ENCODE measurements at places on chromosomes 4 and X. TPM values are rescaled to one million over a fixed set of nuclear protein-coding genes. Genes with fewer than 3 reads are reported as not detected.

- no peaks in the 10 kb centered on the region for H3K27me3 ChIP-seq
- no peaks in the 10 kb centered on the region for H3K4me1 ChIP-seq
- no peak overlapping the region for H3K27ac ChIP-seq
- no peaks in the 10 kb centered on the region for H3K36me3 ChIP-seq
- no peak for DNase-seq
Measured at GRCh38 chr4:105014234-105014633, 132.4 kb upstream of the TET2 start.

- H3K27me3 ChIP-seq = peaks cover 23% of the 10 kb centered on the region
- DNase-seq = no peak
- no peaks in the 10 kb centered on the region for H3K4me1 ChIP-seq
- no peaks in the 10 kb centered on the region for H3K36me3 ChIP-seq
- H3K27ac ChIP-seq = no peak overlapping the region
- H3K4me3 ChIP-seq = no peak overlapping the region
Measured at GRCh38 chrX:66163447-66163846, 600 bp upstream of the HEPH start.

- H3K27me3 ChIP-seq = peaks cover 61% of the 10 kb centered on the region
- no peak overlapping the region for H3K4me3 ChIP-seq
- no peaks in the 10 kb centered on the region for H3K36me3 ChIP-seq
- H3K27ac ChIP-seq = no peak overlapping the region
Measured at GRCh38 chrX:108235986-108236385, 144.4 kb downstream of the ATG4A start.

GRCh38 chr4:40003986-40004385 lies 26.3 kb upstream of the PDS5A start:
- H3K36me3 ChIP-seq = no peaks in the 10 kb centered on the region
- no peak for DNase-seq
- no peaks in the 10 kb centered on the region for H3K4me1 ChIP-seq
- no peak overlapping the region for H3K27ac ChIP-seq
- H3K4me3 ChIP-seq = no peak overlapping the region

The TRIM61 gene
- 0.96 TPM for total RNA-seq

The UNC5C gene
- 6.2 TPM for total RNA-seq

DNA sequence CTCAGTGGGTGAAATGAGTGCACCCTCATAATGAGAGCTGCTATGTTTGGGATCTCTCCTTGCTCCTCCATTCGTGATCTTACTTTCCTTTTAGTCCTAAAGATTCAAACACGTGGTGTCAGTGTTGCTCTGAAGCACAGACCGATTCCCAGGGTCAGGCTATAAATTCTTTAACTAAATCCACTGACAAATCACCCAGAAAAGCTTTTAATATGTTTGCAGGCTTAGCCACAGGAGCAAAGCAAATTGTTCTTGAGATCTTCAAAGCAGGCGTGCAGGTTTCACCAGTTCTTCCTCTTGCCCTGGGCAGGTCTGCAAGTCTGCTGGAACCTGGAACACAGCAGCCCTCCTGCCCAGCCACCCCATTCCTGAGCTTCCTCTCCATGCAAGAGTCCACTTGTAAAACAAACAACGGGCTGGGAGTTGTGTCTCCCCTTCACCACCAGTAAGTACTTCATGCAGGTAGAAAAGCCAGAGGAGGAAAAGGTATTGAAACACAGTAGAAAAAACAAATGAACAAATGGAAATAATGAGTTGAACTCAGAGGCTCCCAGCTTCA lies 70.1 kb upstream of the ENPP6 start:
- no peaks in the 10 kb centered on the region for H3K4me1 ChIP-seq
- peak overlapping the region; percentile 75 for H3K27ac ChIP-seq
- H3K36me3 ChIP-seq = no peaks in the 10 kb centered on the region
- H3K4me3 ChIP-seq = no peak overlapping the region

- no peak for DNase-seq
- H3K4me3 ChIP-seq = no peak overlapping the region
- no peaks in the 10 kb centered on the region for H3K27me3 ChIP-seq
- no peak overlapping the region for H3K27ac ChIP-seq
- H3K36me3 ChIP-seq = no peaks in the 10 kb centered on the region
Measured at GRCh38 chr4:159152181-159152580, 49.3 kb downstream of the RAPGEF2 start.

DNA sequence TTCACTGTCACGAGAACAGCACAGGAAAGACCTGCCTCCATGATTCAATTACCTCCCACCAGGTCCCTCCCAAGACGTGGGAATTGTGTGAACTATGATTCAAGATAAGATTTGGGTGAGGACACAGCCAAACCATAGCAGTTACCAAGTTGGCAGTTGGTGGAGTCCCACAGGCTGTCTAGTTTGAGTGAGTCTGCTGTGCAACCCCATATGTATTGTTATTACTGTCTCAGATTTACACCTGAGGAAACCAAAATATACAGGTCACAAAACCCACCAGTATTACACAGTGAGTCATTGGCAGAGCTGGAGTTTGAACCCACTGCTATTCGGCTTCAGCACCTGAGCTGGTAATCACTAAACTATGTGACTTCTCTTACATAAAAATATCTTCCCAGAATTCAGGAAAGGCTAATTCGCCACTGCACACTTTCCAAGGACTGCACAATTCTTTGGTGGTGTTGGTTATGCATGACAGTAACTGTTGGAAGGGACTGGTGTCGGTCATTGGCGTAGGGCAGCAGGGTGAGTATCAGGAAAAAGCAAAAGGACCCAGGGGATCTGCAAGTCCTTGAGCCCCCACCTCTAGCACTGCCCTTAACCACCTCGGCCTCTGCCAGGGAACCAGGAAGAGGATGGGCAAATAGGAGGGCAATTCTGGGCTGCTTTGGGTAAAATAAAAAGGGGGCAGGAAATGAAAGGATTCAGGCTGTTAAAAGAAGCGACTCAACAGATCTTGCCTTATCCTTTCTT lies 110.1 kb downstream of the USP46 start:
- DNase-seq = no peak
- no peaks in the 10 kb centered on the region for H3K27me3 ChIP-seq

- no peak overlapping the region for H3K27ac ChIP-seq
- H3K27me3 ChIP-seq = no peaks in the 10 kb centered on the region
- H3K36me3 ChIP-seq = no peaks in the 10 kb centered on the region
- no peak for DNase-seq
- no peak overlapping the region for H3K4me3 ChIP-seq
Measured at GRCh38 chrX:70030301-70030767, 19.4 kb downstream of the AWAT2 start.

- no peaks in the 10 kb centered on the region for H3K27me3 ChIP-seq
- DNase-seq = no peak
- H3K27ac ChIP-seq = no peak overlapping the region
Measured at GRCh38 chr4:21757248-21757647, 191.3 kb downstream of the KCNIP4 start.

DNA sequence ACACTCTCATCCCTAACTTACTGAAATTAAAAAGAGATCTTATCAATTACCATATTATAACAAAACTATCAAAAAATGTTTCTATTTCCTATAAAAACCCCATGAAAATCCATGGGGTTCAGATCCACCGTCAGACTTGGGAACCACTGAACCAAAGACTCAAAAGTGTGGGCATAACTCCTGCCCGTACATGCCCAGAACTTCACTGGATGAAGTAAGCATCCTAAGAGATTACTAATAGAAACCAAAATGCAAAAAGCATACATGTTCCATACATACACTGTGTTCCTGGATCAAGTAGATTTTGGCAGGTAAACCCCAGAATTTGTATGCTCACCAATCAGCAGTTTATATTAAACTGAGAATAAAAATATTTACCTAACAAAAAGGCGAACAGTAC lies 66.1 kb downstream of the PRSS12 start:
- H3K4me3 ChIP-seq = no peak overlapping the region
- no peaks in the 10 kb centered on the region for H3K36me3 ChIP-seq
- H3K4me1 ChIP-seq = no peaks in the 10 kb centered on the region
- no peak overlapping the region for H3K27ac ChIP-seq

DNA sequence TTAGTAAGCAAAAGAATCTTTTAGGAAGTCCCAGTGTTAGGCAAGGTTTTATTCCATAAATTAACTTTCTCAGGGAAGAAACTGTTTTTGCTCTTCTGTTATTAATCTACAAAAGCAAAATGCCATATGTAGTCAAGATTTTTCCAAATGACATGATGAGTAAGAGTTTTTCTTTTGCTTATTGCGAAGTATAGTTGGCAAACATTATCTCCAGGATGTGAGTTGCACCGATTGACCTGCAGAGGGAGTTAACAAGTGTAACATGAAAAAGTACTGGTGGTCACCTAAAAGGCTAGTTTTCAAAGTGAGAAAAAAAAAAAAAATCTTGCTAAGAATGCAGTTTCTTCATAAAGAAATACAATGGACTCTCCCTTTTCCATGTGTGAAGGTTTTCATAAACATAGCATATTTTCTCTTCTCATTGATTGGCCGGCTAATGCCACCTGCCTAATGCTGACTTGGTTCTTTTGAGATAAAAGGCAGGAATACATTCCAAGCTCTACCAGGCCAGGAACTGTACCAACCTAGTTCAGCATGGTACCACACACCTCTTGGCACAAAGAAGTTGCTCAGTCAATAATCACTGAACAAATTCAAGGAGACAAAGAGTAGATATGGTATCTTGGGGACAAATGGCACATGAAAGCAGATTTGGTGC lies 100.2 kb downstream of the LNX1 start:
- no peaks in the 10 kb centered on the region for H3K4me1 ChIP-seq
- H3K4me3 ChIP-seq = no peak overlapping the region
- no peaks in the 10 kb centered on the region for H3K27me3 ChIP-seq
- H3K36me3 ChIP-seq = no peaks in the 10 kb centered on the region
- DNase-seq = peak; percentile 38

DNA sequence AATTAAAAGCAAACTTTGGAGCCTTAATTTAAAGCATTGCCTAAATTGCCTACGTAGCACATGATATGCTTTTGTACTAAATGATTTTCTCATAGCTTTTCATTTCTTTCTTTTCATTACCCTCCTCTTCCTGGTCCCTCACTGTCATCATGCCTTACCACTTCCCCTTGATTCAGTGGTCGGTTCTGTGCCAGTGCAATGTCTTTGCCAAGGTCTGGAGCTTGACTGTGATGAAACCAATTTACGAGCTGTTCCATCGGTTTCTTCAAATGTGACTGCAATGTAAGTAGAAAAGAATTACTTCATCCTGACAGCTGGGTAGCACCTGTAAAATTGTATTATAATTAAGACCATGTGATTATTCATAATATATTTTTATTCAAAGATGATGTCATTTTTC lies 72.5 kb downstream of the C4orf46 start:
- H3K27ac ChIP-seq = no peak overlapping the region
- no peaks in the 10 kb centered on the region for H3K36me3 ChIP-seq
- no peaks in the 10 kb centered on the region for H3K27me3 ChIP-seq
- H3K4me1 ChIP-seq = no peaks in the 10 kb centered on the region

DNA sequence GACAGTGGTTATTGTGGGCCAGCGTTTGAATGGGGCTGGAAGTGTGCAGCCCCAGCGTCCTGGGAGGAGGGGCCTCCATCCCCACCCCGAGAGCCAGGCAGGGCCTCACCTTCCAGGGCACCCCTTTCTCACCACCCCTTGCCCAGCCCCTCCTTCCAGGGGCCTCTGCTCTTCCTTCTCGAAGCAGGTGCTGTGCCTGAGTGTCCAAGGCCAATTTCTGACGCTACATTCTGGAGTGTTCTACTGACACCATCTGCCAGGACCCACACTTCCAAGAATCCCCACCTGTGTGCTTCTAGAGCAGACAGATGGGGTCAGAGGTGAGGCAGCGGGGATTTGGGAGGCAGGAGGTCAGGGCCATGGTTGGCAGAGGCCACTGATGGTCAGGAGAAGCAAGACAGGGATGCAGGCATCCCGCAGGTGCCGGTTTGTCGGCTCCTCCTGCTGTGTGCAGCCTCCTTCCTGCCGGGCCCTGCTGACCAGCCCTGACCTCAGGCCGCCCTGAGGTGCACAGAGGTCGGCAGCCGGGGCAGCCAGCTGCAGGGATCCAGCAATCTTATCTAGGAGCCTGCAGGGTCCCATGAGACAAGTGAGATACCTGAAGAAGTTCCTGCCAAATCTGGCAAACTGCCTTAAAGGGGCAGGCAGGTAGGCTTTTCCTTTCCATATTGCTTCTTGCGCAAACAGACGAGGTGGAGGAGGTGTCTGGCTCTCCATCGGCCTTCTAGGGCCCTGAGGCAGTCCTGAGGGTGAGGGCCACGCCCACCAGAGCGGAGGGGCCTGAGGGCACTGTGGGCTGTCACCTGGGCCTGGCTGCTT lies 18.8 kb downstream of the MSANTD1 start:
- no peak for DNase-seq
- H3K27me3 ChIP-seq = no peaks in the 10 kb centered on the region
- no peak overlapping the region for H3K4me3 ChIP-seq
- no peak overlapping the region for H3K27ac ChIP-seq

DNA sequence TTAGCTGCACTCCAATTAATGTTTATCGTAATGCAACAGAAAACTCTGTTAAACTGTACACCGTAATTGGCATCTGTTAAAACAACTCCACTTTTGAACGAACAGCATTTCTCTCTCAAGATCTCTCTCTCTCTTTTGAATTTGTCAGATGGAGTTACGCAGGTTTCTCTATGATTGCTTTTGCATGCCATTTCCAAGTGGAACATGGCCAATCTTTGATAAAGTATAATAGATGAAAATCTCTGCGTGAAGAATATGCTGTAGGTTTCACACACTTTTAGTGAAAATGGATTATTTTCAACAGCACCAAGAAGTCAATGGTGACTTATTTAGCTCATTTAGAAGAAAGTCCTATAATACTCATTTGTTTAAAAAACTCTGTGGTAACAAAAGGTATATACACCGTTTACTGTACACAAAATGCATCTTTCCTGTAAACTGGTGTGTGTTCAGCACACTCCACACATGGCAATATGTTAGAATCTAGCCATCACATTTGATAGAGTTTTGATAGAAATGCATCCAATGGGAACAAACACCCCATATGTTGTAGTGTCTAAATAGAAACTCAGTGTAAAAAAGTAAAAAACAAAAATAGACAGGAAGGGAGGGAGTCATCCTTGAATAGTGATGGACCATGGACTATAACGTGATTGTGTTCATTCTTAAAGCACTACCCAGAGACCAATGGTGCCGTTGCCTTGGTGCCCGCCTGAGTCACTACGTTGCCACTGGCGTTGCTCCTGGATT lies 5.8 kb upstream of the FGFBP2 start:
- no peaks in the 10 kb centered on the region for H3K4me1 ChIP-seq
- H3K4me3 ChIP-seq = no peak overlapping the region
- no peak for DNase-seq
- no peaks in the 10 kb centered on the region for H3K27me3 ChIP-seq
- no peak overlapping the region for H3K27ac ChIP-seq
- H3K36me3 ChIP-seq = no peaks in the 10 kb centered on the region

GRCh38 chr4:99052902-99053301 lies 35.7 kb downstream of the ADH5 start:
- H3K4me3 ChIP-seq = no peak overlapping the region
- no peaks in the 10 kb centered on the region for H3K27me3 ChIP-seq
- no peak overlapping the region for H3K27ac ChIP-seq
- DNase-seq = no peak
- H3K36me3 ChIP-seq = no peaks in the 10 kb centered on the region

DNA sequence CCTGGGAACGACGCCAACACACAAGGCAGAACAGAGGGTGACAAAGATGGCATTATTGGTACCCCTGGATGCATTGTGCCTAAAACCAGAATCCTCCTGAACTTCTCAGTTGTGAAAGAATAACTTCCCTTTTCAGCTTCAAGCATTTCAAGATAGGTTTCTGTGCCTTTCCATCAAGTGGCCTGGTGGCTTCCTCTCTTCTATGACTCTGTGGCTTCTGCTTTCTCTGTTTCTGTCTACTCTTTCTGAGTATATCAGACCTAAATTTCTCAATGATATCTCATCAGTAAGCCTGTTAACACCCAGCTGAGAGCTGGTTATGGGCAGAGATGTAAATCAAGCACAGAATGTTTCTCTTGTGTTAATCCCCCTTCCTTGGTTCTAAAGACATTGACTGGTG lies 21.4 kb upstream of the FAM9B start:
- DNase-seq = no peak
- H3K4me3 ChIP-seq = no peak overlapping the region
- H3K27ac ChIP-seq = no peak overlapping the region
- H3K36me3 ChIP-seq = no peaks in the 10 kb centered on the region
- no peaks in the 10 kb centered on the region for H3K27me3 ChIP-seq

Measured in breast epithelium (tissue), 4 donors.